Activated CD4-positive, alpha-beta T cell treated with anti-CD3 and anti-CD28 coated beads for 48 hours (primary cell): ENCODE measurements at places on chromosomes 3 and 15.

DNA sequence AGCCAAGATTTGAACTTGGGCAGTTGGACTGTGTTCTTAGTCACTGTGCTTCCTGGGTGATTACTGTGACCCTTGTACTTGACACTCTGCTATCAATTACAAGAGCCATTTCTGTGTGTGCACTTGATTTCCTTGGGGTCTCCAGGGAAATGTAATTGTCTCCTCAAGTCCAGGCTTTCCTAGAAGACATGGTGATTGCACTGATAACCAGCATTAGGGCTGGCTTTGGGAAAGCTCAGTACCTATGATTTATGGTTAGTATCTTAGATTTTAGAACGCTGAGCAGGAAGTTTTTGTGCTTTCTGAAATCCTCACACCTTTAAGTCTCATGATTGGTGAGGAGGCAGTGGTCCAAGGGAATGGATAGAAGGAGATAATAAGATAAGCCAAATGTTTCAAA lies 1.6 kb upstream of the CLDN11 start:
- DNase-seq: no peak

- DNase-seq: peak; percentile 76
Measured at GRCh38 chr15:25846377-25846776, 16.8 kb downstream of the ATP10A start.

GRCh38 chr3:175005881-175006280 lies 146.7 kb downstream of the NAALADL2 start:
- DNase-seq: no peak

- DNase-seq: no peak
Measured at GRCh38 chr3:61029194-61029593, 222.1 kb downstream of the FHIT start.

DNA sequence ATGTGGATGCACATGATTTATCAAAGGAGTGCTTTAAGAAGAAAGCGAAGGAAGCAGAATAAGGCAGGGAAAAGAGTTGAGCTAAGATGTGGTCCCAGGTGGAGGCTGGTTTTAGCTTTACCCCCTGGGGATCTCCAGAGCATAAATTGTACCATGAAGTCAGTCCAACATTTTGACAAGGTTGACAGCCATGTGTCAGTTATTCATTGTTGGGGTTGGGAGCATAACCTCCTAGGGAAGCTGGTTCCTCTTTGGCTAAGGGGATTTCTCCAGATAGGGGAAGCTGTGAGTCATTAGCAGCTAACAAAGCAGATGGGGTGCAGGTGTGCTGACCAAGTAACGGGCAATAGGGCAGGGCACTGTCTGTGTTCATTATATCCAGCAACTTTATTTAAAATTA lies 123.7 kb upstream of the IGSF10 start:
- no peak for DNase-seq

DNA sequence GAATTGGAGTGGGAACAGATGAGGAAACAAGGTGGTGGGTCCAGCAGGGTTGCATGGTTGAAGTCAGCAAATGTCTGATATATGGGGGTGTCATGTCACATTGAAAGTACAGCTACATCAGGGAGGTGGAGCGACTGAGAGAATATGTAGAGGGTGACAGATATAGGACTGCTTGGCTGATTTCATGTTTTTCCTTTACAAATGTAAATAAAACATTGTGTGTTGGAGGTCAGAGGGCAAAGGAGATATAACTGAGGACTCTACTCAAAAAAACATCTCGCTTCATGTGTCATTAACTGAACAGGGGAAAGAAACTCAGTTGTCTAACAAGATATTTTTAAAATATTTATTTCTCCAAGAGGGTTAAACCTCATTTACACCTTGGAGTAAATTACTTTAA lies 177.7 kb downstream of the TIGIT start:
- DNase-seq: no peak

- no peak for DNase-seq
Measured at GRCh38 chr3:30681649-30682211, 75.3 kb downstream of the TGFBR2 start.

- no peak for DNase-seq
Measured at GRCh38 chr3:94423578-94423977, 360.7 kb downstream of the NSUN3 start.

DNA sequence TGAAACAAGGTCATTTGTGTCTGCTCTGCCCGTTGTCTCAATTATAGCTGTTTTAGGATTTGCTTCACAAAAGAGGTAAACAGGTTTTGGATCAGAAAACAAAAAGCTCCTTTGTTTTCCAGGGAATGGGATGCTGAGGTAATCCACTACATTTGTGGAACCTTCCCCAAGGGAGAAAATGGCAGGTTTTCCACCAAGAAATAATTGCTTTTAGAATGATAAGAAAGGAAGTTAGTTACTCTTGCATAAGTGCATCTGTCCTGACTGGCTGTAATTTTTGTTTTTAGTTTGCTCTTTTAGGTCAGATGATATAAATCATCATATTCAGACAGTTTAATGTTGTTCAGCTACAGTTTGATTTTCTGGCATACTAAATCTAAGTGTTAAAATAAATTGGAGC lies 198.5 kb upstream of the COL8A1 start:
- DNase-seq: no peak

GRCh38 chr3:56903231-56903782 lies 101.6 kb upstream of the ARHGEF3 start:
- DNase-seq: no peak

DNA sequence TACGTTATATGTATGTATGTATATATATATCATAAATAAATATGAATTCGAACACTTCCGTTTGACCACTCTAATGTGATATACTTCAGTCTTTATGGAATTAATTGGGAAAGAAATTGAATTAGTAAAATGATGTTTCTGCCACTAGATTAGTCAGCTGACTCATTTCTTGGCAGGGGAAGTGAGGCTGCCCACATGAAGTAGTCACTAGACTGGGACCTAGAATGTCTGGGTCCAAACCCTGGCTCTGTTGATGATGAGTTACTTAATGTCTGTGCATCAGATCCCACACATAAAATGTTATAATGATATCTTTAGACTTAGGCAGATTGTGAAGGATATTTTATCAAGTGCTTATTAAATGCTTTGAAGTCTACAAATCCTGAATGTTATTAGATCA lies 27.4 kb upstream of the ARL14 start:
- no peak for DNase-seq

DNA sequence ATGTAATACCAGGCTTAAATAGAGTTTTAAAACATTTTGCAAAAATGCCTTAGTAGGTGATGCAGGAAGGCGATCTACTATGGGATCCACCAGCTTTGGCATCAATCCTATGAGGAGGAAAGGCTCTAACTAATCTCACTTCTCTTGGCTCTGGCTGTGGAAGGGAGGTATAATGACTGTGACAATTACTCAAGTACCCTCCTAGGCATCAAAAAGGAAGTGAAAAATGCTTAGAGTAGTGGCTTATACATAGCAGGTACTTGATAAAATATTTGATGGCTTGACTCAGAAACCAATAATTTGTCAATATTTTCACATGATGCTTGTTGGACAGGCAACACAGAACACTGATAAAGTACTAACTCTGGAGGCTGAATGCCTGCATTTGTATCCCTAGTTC lies 34.1 kb upstream of the SERPINI2 start:
- DNase-seq: no peak

GRCh38 chr3:39232859-39233258 lies 40.5 kb upstream of the XIRP1 start:
- DNase-seq: no peak

GRCh38 chr15:79116771-79117170 lies 26.2 kb upstream of the RASGRF1 start:
- DNase-seq: no peak

- DNase-seq: no peak
Measured at GRCh38 chr15:75031848-75032247, 8.5 kb downstream of the PPCDC start.

- no peak for DNase-seq
Measured at GRCh38 chr3:123993818-123994217, 1.9 kb upstream of the ROPN1 start.

- DNase-seq: no peak
Measured at GRCh38 chr3:170360916-170361315, 3.4 kb downstream of the SKIL start.

GRCh38 chr3:9251055-9251786 lies 1.8 kb upstream of the SRGAP3 start:
- no peak for DNase-seq

- no peak for DNase-seq
Measured at GRCh38 chr15:78985859-78986475, 41.1 kb upstream of the CTSH start.

GRCh38 chr3:107366766-107367165 lies 10.5 kb upstream of the CCDC54 start:
- no peak for DNase-seq
